ENCODE measurements at places on chromosomes 7 and 10.
A peak's percentile ranks its signal among the peaks of the same experiment; 100 is the strongest.

GRCh38 chr7:105673367-105674084, 92.2 kb upstream of the EFCAB10 start:
- DNase-seq: no peak

DNA sequence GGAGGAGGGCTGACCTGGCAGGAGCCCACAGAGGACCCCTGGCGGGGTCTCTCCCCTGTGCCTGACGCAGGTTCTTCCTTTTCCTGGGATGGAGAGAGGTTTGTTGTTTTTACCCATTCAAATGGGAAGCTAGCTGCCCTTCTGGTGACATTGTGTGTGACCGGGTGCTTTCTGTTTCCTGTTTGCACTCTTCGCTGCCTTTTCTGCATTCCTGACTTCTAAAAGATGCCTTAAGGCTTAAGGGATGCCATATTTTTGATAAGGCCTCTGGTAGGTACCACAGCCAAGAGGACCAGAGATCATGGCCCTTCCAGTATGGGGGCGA, 20.3 kb downstream of the ZNF783 start:
- DNase-seq: no peak

- no peak for DNase-seq
Observed at GRCh38 chr10:65708057-65708456, 1217.8 kb upstream of the LRRTM3 start.

DNA sequence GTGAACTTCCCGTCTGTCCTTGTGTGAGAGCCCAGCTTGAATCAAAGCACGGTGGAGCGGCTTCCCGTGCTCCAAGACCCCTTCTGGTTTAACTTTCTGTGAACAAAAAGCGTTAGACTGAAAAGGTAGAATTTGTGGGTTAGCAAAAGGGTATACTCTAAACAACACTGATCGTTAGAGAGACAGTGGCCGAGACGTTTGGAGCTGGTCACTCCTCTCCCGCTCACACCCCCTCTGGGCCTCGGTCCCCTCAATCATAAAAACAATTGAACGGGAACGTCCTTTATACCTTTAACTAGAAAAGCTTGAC, 502 bp downstream of the PRKRIP1 start:
- DNase-seq: no peak

DNA sequence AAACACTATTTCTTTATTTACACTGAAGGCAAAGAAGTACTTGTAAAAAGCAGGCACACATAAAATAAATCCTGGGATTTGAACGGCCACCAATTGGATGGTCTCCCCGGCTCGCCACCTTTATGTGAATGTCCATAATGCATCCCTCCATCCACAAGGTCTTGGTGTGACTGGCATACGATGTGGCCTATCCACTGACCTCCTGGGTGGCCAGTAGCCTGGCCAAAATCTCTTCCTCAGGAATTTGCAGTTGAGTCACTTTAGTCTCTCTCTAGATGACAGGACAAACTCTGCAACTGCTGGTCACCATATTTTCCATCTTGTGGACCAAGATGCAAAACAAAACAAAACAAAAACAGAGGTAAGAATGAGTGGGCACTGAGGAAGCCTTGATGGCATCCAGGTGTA, 39.1 kb downstream of the CDK1 start:
- DNase-seq: no peak

DNA sequence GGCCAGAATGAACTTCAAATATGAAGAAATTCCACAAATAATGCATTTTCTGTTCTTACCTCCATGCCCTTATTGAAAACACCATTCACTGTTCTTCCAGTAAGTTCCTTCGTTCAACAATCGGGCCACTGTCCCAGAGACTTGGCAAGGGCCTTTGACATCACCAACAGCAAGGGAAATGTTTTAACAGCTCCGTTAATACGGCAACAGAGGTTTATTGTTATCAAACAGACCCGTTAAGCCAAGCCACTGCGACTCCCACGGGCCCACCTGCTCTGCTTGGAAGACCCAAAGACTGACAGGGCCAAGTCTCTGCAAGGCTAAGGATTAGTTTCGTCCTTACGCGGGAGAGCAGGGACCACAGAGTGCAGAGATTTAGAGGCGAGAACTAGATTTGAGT, 43.4 kb upstream of the LYZL1 start:
- no peak for DNase-seq

DNA sequence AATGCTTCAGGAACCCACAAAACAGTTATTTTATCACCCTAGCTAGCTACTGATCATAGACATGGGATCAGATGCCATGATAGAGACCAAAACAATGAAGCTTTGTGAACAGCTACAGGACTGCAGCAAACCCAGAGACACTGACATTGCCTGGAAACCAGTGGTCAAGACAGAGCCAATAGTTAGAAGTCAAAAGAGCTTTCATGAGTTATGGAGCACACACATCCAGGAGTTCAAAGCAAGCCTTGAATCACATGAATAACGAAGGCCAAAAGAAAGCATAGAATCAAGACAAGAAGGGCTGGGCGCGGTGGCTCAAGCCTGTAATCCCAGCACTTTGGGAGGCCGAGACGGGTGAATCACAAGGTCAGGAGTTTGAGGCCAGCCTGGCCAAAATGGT, 34.5 kb upstream of the GSAP start:
- DNase-seq: no peak

DNA sequence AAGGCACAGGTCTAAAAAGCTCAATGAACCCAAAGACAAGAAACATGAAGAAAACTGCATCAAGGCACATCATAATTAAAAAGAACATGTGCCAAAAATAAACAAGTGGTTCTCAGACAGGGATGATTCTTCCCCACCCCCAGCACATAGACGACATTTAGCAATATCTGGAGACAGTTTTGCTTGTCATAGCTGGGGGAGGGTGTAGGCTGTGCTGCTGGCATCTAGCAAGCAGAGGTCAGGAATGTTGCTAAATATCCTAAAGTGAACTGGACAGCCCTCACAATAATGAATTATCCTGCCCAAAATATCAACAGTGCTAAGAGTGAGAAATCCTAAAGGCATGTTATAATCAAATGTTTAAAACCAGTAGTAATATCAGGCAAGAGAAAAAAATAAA, 122.6 kb downstream of the MICU1 start:
- no peak for DNase-seq

- DNase-seq: no peak
Observed at GRCh38 chr10:58435297-58435985, 50.2 kb downstream of the TFAM start.

- no peak for DNase-seq
Observed at GRCh38 chr7:98472521-98472954, 71.6 kb upstream of the BAIAP2L1 start.

GRCh38 chr7:35334506-35334905, 80.6 kb upstream of the TBX20 start:
- DNase-seq: no peak

DNA sequence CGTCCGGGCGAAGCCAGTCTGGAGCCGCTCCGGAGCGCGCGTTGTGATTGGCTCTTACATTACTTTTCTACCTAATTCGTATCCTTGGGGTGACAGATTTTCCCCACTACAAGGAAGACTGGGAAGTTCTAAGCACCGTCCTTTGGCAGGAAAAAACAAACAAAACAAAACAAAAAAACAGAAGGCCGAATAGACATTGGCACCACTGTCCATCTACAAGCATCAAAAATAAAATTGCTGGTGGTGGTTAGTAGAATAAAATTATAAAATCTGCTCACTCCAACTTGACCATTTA, 651 bp upstream of the SKAP2 start:
- peak; percentile 17 for DNase-seq

GRCh38 chr7:2979951-2980350, 63.7 kb downstream of the CARD11 start:
- no peak for DNase-seq

DNA sequence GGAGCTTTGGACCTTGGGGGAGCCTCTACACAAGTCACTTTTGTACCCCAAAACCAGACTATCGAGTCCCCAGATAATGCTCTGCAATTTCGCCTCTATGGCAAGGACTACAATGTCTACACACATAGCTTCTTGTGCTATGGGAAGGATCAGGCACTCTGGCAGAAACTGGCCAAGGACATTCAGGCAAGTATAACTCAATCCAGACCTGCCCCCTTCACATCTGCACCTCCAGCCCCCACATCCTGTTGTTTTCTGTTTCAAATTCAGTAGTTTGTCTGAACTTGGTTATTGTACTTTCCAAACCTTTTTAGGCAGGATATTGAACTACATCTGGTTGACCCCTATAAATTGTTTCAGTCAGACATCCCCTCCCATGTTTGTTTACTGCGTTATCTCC, 62.4 kb upstream of the CC2D2B start:
- DNase-seq: no peak

Measured in HuH-7.5 (cell line).